ENCODE measurements at places on chromosomes 6 and 20. TPM values are rescaled to one million over a fixed set of nuclear protein-coding genes. Genes with fewer than 3 reads are reported as not detected.

GRCh38 chr6:161151660-161152526 is 122.0 kb downstream of the AGPAT4 start:
- H3K27ac ChIP-seq: peak overlapping the region; percentile 34
- H3K4me3 ChIP-seq: no peak overlapping the region
- DNase-seq: no peak
- H3K4me1 ChIP-seq: no peaks in the 10 kb centered on the region

- H3K36me3 ChIP-seq: no peaks in the 10 kb centered on the region
- DNase-seq: no peak
These were observed 244.4 kb upstream of the TCF21 start for GRCh38 chr6:133644548-133644891.

Gene C20orf141
- not detected for total RNA-seq

Gene DOK5
- 1.0 TPM for total RNA-seq

GRCh38 chr20:14512839-14513238 is 175.4 kb upstream of the FLRT3 start:
- DNase-seq: no peak
- no peaks in the 10 kb centered on the region for H3K36me3 ChIP-seq
- no peak overlapping the region for H3K27ac ChIP-seq
- H3K4me3 ChIP-seq: no peak overlapping the region
- H3K27me3 ChIP-seq: no peaks in the 10 kb centered on the region

DNA sequence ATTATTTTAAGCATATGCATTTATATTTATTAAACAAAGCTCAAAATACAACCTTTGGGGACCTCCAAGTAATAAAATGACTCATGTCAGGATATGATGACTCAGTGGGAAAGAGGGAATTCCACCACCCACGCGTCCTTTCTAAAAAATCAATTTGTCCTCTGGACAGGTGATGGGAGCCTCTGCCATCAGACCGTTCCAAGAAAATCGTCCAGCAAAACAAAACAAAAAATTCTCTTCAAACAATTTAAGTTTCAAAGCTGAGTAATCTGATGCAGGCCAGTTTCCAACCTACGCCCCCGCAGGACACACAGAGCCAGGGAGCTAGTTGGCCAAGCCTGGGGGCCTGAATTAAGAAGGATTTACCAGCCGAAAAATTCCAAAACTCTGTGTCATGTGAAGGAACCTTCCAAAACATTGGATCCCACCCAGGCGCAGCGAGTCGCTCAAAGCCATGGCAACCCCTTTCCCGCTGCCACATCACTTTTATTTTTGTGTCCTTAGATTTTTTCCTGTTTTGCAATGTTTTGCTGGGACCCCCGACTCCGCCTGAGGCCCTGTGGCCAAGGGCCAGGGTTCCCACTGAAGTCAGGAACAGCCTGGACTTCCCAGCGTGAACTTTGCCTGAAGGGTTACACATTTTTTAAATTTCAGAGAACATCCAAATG is 95.3 kb downstream of the NFATC2 start:
- peaks cover 3% of the 10 kb centered on the region for H3K36me3 ChIP-seq
- peak overlapping the region; percentile 91 for H3K27ac ChIP-seq
- no peaks in the 10 kb centered on the region for H3K27me3 ChIP-seq
- no peak overlapping the region for H3K4me3 ChIP-seq
- peak; percentile 96 for DNase-seq

DNA sequence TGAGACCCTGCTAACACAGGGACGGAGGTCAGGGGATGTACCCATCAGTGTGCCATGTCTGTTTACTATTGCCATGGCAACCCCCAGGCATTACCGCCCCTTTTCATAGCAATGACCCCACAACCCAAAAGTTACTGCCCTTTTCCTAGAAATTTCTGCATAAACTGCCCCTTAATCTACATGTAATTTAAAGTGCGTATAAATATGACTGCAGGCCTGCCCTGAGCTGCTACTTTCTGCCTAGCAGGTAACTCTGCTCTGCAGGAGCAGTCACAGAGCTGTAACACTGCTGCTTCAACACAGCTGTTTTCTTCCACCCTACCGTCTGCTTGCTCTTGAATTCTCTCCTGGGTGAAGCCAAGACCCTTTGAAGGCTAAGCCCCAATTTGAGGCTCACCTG is 57.1 kb upstream of the RPS6KA2 start:
- DNase-seq: no peak
- no peaks in the 10 kb centered on the region for H3K27me3 ChIP-seq
- H3K4me3 ChIP-seq: no peak overlapping the region
- H3K4me1 ChIP-seq: no peaks in the 10 kb centered on the region
- no peaks in the 10 kb centered on the region for H3K36me3 ChIP-seq

DNA sequence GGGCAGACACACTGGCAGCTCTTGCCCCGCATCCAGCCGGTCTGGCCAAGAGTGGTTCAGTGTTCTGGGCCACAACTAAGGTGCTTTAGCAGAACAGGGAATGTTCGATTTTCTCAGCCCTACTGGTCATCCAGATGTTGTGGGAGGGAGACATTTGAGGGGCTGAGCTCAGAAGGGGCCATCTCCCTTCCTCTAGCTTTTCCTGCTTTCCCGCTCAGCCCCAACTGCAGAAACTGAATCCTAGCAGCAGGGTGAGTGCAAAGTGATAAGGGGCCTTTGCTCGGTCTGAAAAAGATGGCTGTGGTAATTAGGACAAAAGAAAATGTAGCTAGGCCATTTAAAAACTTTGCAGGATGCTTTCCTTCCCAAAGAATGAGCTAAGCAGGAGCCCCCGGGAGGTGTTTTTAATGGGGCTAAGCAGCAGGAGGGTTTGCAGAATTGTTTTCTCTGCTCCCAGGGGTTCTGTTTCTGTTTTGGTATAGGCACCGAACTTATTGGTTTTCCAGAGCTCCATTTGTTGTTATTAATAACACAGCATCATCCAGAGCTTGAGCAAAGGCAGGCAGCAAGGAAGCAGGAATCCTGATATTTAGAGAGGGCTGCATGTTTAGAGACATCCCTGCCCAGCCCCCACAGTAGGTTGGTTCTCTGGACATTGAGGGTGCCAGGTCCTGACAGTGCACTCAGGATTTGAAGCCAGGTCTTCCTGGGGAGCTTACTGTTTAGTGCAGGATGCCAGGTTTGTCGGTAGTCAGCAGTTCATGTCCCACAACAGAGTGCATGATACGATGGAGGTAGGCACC is 210.9 kb downstream of the SLC24A3 start:
- no peaks in the 10 kb centered on the region for H3K36me3 ChIP-seq
- H3K4me3 ChIP-seq: no peak overlapping the region
- H3K27me3 ChIP-seq: no peaks in the 10 kb centered on the region
- H3K4me1 ChIP-seq: peaks cover 2% of the 10 kb centered on the region
- no peak for DNase-seq

DNA sequence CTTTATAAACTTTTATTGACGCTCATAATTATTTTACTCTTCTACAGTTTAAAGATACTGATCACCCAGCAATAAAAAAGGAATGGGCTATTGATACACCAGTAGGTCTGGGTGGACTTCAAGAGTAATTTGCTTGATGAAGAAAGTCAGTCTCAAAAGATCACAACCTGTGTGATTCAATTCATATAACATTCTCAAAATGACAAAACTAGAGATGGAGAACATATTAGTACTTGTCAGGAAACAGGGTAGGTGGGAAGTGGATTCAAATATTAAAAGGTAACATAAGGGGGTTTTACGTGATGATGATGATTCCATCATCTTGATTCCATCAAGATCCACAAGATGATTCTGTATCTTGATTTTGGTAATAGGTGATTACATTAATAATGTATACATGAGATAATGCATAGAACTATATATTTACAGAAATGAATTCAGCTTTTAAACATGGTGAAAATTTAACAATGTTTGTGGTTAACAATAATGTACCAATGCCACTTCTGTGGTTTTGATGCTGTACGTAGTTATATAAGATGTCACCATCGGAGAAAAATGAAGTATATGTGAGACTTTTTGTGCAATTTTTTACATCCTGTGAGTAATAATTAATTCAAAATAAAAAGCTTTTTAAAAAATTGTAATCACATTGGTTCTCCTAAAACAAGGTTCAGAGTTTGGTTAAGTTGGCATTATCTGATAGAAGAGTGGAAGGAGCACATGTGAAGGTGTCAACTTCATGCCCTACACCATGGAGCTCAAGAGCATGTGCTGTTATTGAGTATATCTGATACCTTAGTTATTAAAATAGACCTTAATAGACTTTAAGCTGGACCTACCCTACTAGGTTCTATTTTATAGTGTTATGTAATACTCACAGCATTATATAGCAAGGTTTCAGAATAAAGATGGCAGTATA is 66.3 kb upstream of the DYNLRB1 start:
- no peak overlapping the region for H3K27ac ChIP-seq
- H3K27me3 ChIP-seq: no peaks in the 10 kb centered on the region
- no peak for DNase-seq
- peaks cover 7% of the 10 kb centered on the region for H3K4me1 ChIP-seq
- H3K4me3 ChIP-seq: no peak overlapping the region
- H3K36me3 ChIP-seq: peaks cover 58% of the 10 kb centered on the region

Gene PERP
- total RNA-seq: 37.2 TPM

Gene SLC32A1
- total RNA-seq: not detected

DNA sequence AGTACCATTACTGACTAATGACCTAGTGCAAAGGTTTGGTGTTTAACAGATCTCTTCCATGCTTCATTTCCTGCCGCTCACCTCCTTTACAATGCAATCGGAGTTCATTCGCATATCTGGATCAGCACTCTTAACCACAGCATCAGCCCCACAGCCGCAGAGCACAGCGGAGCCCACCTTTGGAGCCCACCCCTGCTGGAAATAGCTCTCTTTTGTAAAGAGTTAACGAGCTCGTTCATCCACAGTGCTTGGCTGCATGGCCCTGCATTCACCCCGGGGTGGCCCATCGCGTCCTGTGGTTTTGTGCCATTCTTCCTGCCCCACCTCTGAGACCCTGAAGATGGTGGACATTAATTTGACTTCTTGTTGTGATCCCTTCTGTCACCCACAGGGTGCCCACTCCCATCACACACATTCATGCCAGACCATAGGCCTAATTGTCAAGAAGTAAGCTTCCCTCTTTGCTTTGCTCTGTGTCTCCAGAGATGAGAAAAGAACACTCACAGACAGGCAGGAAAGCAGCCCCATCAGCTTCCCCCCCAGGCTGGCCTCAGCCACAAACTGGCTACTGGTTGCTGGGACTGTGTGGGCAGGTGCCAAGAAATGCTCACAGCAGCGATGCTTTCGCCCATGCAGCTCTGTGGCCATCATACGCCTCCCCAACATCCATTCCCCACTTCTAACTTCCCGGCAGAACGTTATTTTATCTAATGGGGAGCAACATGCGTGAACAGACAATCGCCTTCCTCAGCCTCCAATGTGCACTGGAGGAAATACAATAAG is 167.0 kb downstream of the LRFN2 start:
- H3K4me3 ChIP-seq: no peak overlapping the region
- H3K27me3 ChIP-seq: peaks cover 70% of the 10 kb centered on the region
- DNase-seq: no peak
- H3K27ac ChIP-seq: no peak overlapping the region
- no peaks in the 10 kb centered on the region for H3K36me3 ChIP-seq

- peak; percentile 46 for DNase-seq
- no peaks in the 10 kb centered on the region for H3K27me3 ChIP-seq
- H3K4me1 ChIP-seq: no peaks in the 10 kb centered on the region
These were observed 51.0 kb upstream of the CEP162 start for GRCh38 chr6:84278321-84278998.

Gene SLC22A1
- 0.42 TPM for total RNA-seq

Gene SIRPG
- not detected for total RNA-seq

Gene BMP2
- 343 TPM for total RNA-seq

- peaks cover 7% of the 10 kb centered on the region for H3K4me1 ChIP-seq
- H3K36me3 ChIP-seq: no peaks in the 10 kb centered on the region
- H3K27ac ChIP-seq: no peak overlapping the region
- no peak overlapping the region for H3K4me3 ChIP-seq
- DNase-seq: no peak
These were observed 153.7 kb upstream of the SNX9 start for GRCh38 chr6:157669323-157669722.

Gene SLC17A2
- total RNA-seq: not detected
